ENCODE measurements at places on chromosomes 2 and 18. TPM values are rescaled to one million over a fixed set of nuclear protein-coding genes. Genes with fewer than 3 reads are reported as not detected.

PXDN gene
- total RNA-seq: 52.4 TPM

EMILIN1 gene
- 12.1 TPM for total RNA-seq

MC2R gene
- total RNA-seq: not detected

KDSR gene
- 33.6 TPM for total RNA-seq

VWA3B gene
- 1.2 TPM for total RNA-seq

ARHGEF4 gene
- 1.5 TPM for total RNA-seq

CYTIP gene
- 4.7 TPM for total RNA-seq

CD302 gene
- 27.1 TPM for total RNA-seq
